ENCODE measurements at places on chromosomes 11 and 22.
A peak's percentile ranks its signal among the peaks of the same experiment; 100 is the strongest.

GRCh38 chr22:44357966-44358465, 45.3 kb upstream of the SHISAL1 start:
- peak; percentile 41 for DNase-seq

- DNase-seq = no peak
These were observed 16.5 kb downstream of the CSTPP1 start for GRCh38 chr11:46953093-46953492.

DNA sequence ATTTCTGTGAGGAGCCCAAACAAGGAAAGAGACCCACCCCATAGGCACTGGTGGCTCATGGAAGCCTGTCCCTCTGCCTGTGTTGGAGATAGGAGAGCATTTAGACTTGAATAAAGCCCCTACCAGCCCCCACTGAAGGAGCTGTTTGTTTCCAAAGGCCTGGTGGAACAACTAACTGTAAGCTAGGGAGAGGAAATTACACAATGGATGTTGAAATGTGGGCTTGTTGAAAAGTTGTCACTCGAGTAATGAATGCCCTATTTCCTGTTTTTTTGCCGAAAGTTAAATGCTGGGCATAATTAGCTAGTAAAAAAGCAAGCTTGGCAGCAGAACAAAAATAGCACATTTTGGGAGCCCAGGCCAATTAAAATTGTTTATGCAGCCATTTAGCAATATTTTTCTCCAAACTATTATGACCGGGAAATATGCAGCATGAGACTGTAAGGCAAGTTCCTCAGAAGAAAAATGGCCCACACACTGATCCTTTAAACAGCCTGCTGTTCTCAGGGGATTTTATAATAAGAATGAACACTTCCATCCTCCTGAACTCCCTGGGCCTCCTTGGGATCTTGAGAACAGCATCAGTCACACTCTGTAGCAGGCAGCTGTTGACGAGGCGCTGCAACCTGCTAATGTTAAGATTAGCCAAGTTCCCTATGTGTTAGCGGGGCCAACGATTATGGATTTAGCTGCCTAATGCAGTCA, 38.6 kb upstream of the LMO2 start:
- peak; percentile 45 for DNase-seq

- no peak for DNase-seq
These were observed 11.2 kb upstream of the BID start for GRCh38 chr22:17785185-17786184.

DNA sequence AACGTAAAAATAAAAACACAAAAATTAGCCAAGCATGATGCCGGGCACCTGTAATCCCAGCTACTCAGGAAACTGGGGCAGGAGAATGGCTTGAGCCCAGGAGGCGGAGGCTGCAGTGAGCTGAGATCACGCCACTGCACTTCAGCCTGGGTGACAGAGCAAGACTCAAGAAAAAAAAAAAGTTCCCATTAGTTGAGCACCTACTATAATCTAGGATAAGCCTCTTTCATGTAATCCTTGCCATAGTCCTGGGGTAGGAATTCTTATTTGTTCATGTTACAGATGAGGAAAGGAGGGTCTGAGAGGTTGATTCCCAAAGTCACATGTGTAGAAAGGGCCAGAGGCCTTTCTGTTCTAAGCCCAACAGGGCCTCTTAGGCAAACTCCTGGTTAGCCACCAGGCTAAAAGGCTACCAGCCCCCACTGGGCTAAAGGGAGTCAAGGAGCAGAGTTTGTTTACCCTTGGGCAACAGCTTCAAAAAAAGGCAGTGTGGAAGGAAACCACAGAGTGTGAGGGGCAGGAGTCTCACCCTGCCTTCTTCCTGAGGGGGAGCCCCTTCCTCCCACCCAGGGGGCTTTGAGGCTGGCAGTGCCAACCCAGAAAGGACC, 21.6 kb upstream of the CSNK1E start:
- DNase-seq = no peak

GRCh38 chr22:19669570-19669969, 44.7 kb upstream of the SEPTIN5 start:
- DNase-seq = no peak

DNA sequence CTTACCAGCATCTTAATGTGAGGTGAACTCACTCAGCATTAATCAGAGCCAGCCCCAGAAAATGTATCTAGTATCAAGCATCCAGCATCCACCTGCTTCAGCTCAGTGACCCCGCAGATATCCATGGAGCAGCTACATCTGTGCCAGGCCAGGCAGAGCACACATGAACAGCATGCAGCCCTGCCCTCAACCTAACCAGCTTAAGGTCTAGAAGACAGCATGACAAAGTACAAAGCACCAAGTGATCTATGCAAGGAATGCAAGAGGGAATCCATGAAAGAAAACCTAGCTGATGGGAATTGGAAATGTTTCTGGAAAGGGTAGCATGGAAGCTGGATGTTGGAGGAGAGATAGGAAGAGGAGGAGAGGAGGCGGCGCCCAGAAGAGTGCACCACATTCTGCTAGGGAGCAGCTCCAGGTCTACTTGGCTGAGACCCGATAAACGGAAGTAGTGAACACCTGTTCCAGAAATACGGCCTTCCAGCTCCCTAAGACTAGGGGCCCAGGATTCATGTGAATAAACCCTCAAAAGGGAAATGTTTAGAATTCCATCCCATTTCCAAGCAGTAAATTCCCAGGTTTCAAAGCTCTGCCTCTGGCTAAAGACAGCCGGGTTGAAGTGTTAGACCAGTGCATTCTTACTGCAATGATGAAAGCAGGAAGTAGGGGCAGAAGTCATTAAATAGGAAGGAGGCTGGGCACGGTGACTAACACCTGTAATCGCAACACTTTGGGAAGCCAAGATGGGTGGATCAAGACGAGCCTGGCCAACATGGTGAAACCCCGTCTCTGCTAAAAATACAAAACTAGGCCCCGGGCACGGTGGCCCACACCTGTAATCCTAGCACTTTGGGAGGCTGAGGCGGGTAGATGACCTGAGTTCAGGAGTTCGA, 23.5 kb upstream of the L3MBTL2 start:
- no peak for DNase-seq

GRCh38 chr22:26442086-26442756, 13.2 kb downstream of the ASPHD2 start:
- no peak for DNase-seq

DNA sequence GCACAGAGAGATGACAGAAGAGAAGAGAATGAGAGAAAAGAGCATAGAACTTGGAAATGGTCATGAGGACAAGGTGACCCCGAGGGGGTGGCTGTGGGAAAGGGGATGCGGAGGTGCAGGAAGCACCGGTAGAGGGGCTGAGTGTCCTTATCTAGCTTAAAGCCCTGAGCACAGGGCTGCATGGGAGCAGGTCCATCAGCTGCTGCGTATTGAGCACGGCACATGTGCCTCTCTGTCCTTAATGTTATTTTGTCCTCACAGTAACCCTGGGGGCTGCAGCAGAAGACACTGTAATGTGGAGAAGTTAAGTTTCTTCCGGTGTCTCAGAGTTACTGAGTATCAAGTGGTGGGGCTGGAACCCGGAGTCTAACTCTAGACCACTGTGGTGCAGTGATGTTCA, 94.4 kb upstream of the OR4B1 start:
- no peak for DNase-seq

- DNase-seq = no peak
These were observed 36.4 kb downstream of the PITPNB start for GRCh38 chr22:27882507-27883290.

DNA sequence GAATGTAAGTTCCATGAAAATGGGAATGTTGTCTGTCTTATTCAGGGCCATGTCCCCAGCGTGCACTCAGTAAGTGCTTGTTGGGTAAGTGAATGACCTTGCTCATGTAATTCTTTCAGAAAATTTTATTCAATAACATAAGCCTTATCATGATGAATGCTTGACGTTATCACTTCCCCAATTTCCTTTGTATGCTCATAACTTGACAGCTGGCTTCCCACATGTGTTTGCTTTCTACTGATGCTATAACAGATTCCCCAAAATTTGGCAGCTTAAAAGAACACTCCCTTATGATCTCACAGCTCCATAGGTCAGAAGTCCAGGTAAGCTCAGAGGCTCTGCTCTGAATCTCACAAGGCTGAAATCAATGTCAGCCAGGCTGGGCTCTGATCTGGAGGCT, 155.8 kb upstream of the POU2AF2 start:
- DNase-seq = no peak

GRCh38 chr22:31616315-31616980, 45.6 kb downstream of the PISD start:
- DNase-seq = no peak

- no peak for DNase-seq
These were observed 15.8 kb downstream of the IGLL5 start for GRCh38 chr22:22903355-22903777.

- DNase-seq = no peak
These were observed 2.7 kb downstream of the POU2AF1 start for GRCh38 chr11:111376181-111376871.

GRCh38 chr22:19766240-19766510, 5.6 kb downstream of the TBX1 start:
- no peak for DNase-seq

GRCh38 chr22:33806191-33806590, 114.1 kb downstream of the LARGE1 start:
- no peak for DNase-seq

- DNase-seq = no peak
These were observed 36.2 kb downstream of the LIF start for GRCh38 chr22:30210235-30210909.

DNA sequence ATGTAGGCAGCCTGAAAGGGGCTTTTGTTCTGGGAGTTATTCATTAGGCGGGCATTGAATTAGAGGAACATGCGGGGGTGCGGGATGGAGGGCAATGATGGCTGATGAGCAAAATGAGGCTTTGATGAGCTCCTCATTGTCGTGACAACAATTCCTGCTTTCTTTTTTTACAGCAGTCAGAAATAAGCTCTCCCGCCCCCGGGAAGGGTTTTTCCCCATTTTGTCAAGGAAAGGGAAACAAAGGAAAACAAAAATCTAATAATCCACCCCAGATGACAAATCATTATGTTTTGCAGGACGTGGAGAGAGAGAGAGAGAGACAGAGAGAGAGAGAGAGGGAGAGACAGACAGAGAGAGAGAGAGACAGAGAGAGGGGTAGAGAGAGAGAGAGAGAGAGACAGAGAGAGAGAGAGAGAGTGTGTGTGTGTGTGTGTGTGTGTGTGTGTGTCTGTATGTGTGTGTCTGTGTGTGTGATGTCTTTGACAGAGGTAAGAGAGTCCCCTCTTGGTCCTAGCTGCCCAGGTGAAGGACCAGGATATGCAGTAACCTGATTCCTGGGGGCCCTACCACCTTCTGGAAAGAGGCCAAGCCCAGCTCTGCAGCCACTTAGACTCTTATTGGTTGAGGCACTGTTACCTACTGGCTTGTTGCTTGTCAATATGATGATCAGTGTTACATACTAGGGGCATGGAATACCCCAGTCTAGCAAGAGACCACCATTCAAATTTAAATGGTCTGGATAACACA, 46.7 kb upstream of the PARVA start:
- no peak for DNase-seq

- DNase-seq = no peak
These were observed 72.3 kb downstream of the PRMT3 start for GRCh38 chr11:20459865-20460264.

DNA sequence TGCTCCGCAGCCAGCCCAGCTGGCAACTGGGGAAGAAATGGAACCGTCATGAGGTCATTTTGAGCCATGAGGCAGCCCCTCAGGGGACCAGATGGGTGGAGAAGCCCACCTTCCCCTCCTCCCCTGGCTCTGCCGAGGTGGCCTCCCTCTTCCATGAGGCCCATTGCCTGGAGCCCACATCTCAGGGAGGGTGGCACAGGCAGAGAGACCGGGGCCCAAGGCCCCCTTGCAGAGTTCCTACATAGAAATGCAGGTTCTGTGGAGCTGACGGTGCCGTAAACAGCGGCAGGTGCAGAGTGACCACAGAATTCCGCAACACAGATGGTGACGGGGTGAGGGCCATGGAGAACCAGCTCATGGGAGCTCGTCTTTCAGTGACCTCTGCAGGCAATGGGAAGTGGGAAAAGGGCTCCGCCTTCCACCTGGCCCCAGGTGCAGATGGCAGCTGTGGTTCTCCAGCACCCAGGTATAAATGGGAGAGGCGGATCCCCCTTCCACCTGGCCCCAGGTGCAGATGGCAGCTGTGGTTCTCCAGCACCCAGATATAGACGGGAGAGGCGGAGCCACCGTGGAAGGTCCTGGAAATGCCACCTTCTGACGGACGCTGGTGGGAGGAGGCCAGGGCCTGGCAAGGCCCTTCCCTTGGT, 765.4 kb downstream of the BRD1 start:
- DNase-seq = no peak

DNA sequence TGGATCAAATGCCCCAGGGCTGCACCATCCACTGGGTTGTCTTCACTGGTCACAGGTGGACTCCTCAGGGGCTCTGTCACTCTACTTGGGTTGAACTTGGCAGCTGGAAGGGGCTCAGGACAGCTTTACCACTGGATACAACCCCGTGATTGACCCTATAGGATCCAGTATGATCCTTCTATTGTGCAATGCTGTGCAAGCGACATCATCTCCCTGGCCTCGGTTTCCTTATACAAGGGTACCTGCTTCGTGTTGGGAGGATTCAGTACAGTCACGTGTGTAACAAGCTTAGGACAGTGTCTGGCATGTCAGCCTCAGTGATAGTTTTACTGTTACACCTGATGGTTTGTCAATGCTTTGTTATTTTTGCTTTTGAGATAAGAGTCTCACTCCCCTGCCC, 20.5 kb upstream of the MIEF1 start:
- DNase-seq = no peak

DNA sequence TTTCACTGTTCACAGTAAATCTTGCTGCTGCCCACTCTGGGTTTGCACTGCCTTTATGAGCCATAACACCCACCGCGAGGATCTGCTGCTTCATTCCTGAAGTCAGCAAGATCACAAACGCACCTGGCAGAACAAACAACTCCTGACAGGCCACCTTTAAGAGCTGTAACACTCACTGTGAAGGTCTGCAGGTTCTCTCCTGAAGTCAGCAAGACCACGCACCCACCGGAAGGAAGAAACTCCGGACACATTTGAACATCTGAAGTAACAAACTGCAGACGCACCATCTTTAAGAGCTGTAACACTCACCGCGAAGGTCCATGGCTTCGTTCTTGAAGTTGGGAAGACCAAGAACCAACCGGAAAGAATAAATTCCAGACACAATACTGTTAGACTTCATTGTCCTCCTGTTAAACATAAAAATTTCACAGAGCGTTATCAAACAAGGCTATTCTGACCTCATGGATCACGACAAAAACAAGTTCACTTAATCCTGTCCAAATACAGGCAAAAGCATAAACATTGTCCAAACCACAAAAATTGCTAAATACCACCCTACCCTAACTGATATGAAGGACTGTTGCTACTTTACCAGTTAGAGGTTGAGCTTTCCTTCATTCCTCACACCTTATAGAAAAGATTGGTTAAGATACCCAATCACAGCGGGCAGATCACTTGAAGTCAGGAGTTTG, 3.0 kb upstream of the CCDC117 start:
- DNase-seq = no peak

DNA sequence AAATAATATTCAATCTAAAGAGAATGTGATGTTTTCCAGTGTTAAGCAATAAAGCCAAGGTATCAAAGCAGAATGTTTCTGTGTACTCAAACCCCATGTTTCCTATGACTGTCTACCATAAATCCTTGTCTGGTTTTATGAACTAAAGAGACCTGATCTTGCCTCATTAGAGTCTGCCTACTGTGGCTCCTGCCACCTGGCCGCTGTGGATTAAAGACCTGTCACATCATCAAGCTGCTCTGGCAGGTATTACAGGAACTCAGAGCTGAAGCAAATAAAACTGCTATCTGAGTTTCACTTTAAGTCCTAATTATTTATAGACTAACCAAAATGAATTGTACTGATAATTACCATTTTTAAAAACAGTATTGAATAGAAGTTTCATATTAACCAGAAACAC, 207.8 kb upstream of the CCDC90B start:
- no peak for DNase-seq

Data from NCI-H1694 (cell line).